ENCODE measurements at places on chromosomes 16 and 17.

GRCh38 chr17:44331249-44331760 is 6.7 kb upstream of the SLC25A39 start:
- DNase-seq: peak; percentile 70

DNA sequence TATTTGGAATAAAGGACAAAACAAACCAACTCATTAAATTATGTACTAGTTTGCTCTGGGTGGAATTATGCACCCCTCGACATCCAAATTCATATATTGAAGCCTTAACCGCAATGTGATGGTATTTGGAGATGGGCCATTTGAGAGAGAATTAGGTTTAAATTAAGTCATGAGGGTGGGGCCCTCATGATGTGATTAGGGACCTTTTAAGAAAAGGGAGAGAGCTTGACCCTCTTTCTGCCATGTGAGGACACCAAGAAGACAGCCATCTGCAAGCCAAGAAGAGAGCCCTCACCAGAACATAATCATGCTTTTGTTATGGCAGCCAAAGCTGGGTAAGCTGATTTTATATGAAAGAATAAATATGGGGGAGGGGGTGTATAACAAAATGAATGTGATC is 2.0 kb downstream of the C16orf87 start:
- DNase-seq: no peak

DNA sequence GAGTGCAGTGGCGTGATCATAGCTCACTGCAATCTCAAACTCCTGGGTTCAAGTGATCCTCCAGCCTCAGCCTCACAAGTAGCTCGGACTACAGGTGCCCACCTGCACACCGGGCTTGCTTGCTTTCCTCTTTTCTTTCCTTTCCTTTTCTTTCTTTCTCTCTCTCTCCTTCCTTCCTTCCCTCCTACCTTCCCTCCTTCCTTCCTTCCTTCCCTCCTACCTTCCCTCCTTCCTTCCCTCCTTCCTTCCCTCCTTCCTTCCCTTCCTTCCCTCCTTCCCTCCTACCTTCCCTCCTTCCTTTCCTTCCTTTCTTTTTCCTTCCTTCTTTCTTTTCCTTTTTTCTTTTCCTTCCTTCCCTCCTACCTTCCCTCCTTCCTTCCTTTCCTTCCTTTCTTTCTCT is 225.5 kb downstream of the MRTFB start:
- DNase-seq: no peak

GRCh38 chr17:66995944-66996343 is 31.4 kb downstream of the CACNG4 start:
- DNase-seq: no peak

GRCh38 chr17:15380446-15380845 is 39.0 kb upstream of the TEKT3 start:
- DNase-seq: no peak

- no peak for DNase-seq
Measured at GRCh38 chr17:45411348-45412105, 21.1 kb downstream of the ARHGAP27 start.

GRCh38 chr17:73135766-73136165 is 29.0 kb upstream of the SSTR2 start:
- DNase-seq: no peak

DNA sequence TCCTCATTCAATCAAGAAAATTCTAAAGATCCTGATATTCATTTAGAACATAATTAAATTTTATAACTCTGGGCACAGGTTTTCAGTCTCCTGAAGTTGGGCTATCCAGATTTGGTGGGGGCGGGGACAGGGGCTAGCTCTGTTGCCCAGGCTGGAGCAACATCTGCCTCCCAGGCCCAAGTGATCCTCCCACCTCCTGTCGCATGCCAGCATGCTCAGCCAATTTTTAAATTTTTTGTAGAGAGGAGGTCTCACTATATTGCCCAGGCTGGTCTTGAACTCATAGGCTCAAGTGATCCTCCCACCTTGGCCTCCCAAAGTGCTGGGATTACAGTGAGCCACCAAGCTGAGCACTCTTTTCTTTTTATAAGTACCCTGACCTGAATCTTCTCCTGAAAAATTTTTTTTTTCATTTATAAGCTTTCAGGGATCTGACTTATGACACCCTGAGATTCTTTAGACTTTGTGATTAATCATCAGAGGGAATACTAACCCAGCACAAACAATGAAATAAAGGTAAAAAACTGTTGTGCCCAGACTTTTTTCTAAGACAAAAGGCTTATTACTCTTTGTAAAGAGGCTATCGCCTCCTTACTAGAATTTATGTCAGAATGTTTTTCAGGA is 62.6 kb downstream of the TUBD1 start:
- no peak for DNase-seq

- DNase-seq: no peak
Measured at GRCh38 chr17:6914711-6915110, 81.1 kb upstream of the ALOX12 start.

DNA sequence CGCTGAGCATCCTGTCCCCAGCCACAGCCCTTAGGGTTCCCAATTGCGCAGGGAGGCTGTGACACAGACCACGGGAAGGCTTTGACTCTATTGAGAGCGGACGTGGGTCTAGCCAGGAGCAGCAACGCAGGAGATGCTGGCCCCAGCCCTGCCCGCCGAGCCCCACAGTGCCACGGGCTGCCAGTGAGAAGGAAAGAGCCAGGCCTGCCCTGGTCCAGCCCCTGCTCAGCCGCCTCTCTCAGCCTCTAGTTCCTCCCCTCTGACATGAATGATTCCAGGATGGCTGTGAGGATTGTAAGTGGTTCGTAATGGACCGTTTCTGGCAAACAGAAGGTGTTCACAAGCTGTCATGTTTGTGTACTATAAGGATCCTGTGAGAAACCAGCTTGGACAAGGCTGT is 2.5 kb downstream of the BHLHA9 start:
- DNase-seq: no peak

DNA sequence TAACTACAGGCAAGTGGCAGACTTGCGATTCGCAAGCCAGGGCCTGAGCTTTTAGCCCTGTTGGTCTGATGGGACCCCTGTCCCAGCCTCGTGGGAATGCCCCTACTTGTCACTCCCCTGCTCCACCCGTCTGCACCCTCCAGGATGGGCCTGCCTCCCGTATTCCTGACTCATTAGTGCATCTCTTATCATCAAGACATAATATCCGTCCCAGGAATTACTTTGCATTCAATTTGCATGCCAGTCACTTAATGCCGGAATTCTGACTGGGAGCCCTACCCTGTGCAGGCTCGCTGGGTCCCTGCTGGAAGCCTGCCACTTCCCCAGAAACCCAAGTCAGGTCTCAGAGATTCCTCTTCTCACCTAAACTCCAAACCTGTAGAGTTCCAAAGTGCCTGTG is 3.3 kb downstream of the PRSS53 start:
- no peak for DNase-seq

DNA sequence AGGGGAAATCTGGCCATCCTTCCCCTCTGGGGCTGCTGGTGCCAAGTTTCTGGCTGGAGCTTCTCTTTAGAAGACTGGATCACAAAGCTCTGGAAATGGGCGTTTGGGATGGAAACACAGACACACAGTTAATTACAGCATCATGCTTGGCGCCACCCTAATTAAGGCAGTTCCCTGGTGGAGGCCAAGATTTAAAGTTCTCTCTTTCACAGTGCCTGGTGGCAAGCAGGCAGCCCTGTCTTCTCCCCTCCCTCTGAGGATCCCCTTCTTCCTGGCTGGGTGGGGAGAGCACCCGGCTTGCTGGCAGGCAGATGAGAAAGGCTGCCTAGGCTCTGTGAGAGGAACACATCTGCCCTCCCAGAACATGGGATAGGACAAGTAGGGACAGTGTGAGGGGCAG is 59.0 kb upstream of the NKD1 start:
- DNase-seq: no peak

- no peak for DNase-seq
Measured at GRCh38 chr16:3987231-3987630, 106.7 kb upstream of the CREBBP start.

DNA sequence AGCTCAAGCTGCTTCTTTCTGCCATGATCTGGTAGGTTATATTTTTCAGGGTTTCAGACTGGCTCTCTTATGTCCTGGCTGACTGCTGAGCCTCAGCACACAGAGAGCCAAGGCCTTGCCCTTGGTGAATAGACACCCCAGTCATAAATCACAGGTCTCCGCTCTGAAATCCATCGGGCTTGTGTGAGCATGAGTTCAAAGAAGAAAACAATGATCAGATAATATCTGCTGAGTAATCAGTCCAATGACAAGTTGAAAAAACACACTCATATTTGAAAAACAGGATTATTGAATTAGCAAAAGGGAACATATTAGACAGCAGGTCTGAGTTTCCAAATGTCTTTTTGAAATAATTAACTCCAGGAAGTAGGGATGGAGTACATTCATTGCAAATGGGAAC is 51.1 kb upstream of the NDRG4 start:
- DNase-seq: no peak

DNA sequence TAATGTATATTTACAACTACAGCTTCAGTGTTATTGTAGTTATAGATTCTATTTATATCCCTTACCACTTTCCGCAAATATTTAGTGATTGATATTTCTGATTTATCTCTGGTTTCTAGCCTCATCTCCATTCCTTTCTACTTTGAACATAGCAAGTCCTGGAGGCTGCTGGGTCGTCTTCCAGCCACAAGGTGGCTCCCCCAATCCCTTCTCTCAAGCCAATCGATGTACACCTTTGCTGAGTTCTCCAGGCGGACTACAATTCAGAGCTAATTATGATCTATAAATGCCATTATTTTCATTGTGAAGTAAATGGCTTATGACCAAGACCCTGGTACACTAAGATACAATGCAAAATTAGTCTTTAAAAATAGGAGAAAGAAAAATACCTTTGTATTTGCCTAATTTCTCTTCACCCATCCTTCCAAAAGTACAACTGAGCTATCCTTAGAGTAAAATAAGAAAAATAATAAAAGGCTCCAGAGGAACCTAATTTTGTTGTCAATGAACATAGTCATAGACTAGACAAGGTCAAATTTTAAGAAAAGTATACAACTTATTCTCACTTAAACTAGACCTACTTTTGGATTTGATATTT is 122.1 kb downstream of the SKAP1 start:
- DNase-seq: peak; percentile 1
